ENCODE measurements at places on chromosomes 3 and 15. TPM values are rescaled to one million over a fixed set of nuclear protein-coding genes. Genes with fewer than 3 reads are reported as not detected.

CNBP gene
- 262 TPM for total RNA-seq

CYP1A1 gene
- total RNA-seq, result under 0.01 TPM

GOLGA8T gene
- total RNA-seq, result 0.26 TPM

SCN5A gene
- 0.50 TPM for total RNA-seq

CP gene
- total RNA-seq, result not detected

CDC25A gene
- total RNA-seq, result 1.0 TPM

SLC22A14 gene
- 0.17 TPM for total RNA-seq

SNURF gene
- total RNA-seq, result 61.1 TPM
